ENCODE measurements at places on chromosomes 4 and X.

DNA sequence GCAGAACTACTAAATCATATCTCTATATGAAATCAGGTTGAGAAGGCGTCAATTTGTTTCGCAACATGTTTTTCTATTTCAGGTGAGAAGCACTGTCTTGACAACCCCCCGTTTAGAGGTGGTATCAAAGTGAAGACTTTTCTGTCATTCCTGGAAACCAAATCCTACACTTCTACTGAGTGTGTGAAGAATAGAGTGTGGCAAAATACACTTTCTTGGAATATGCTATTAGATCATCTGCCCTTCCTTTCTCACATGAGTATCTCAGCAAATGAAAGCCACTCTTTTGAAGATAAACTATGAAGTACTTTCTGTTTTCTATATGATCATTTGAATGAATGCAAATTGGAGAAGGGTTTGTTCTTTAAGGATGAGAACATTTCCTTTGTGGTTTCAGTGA is 174.0 kb upstream of the FMR1 start:
- DNase-seq: no peak

GRCh38 chr4:39118034-39118658 is 56.1 kb downstream of the KLHL5 start:
- DNase-seq: no peak

DNA sequence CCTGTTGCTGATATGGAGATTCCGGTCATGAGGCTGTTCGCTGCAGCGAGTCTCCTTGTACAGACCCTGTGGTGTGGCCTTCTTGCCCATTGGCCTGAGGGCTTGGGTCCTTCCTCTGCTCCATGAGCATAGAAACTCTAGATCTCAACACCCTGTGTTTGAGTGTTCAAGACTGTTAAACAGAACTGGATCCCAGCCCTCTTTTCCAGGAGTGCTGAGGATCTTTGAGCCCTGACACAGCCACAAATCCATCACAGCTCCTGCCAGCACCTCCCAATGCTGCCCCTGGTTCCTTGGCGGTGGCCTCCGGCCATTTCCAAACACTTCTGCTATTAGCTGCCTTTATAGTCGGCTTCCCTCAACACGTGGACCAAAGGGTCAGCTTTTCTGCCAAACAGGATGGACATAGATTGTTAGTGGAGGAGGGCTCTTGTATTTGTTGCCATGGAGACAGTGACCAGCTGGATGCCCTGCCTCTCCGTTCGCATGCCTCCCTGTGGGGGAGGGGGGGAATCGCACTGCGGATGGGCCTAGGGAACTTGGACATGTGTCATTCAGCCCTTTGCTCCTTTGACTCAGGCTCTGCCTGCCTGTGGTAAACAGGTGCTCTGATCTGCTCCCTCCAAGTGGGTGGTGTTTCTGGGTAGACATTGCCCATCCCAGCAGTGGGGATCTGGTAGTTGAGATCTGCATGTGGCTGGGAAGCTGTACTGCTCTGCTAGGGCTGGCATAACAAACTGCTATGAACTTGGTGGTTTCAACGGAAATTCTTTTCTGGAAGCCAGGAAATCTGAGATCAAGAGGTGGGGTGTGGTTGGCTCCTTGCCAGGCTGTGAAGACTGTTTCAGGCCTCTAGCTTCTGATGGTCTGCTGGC is 6.9 kb upstream of the WDR1 start:
- DNase-seq: no peak

- no peak for DNase-seq
These were observed 60.4 kb downstream of the SORCS2 start for GRCh38 chr4:7252510-7253340.

DNA sequence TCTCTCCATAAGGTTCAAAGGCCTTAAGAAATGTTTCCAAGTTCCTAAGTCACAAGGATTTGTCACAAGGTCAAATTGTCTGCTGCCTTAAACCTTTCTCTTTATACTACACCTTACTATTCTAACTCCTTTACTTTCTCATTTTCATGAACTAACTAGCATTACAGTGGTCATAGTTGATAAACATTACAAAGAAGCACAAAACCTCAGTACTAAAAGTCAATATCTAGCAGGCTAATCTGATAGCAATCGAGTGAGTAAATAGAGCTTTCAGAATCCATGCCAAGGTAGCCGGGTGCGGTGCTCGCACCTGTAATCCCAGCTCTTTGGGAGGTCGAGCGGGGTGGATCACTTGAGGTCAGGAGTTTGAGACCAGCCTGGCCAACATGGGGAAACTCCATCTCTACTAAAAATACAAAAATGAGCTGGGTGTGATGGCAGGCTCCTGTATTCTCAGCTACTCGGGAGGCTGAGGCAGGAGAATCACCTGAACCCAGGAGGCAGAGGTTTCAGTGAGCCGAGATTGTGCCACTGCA is 510.0 kb downstream of the GBA3 start:
- no peak for DNase-seq

GRCh38 chr4:82639971-82640370 is 78.2 kb upstream of the TMEM150C start:
- DNase-seq: no peak

GRCh38 chr4:70463335-70463734 is 8.7 kb upstream of the MUC7 start:
- no peak for DNase-seq

DNA sequence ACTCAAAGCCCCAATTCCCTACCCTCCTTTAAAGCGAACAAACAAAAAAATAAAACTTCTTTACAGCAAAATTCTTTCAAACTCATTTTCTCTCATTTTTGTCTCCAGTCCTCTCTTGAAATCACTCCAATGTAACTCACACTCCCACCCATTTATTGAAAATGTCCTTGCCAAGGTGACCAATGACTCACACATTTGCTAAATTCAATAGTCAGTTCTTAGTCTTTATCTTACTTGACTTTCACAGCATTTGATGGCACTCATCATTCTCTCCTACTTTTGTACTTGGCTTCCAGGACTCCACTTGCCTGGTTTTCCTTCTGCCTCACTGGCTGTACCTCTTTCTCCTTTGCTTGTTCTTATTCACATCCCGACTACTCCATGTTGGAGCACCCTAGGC is 19.9 kb downstream of the CC2D2A start:
- DNase-seq: no peak

Data from activated CD4-positive, alpha-beta T cell treated with anti-CD3 and anti-CD28 coated beads for 1 hour (primary cell).